ENCODE measurements at places on chromosomes 7 and 10.
A peak's percentile ranks its signal among the peaks of the same experiment; 100 is the strongest.

DNA sequence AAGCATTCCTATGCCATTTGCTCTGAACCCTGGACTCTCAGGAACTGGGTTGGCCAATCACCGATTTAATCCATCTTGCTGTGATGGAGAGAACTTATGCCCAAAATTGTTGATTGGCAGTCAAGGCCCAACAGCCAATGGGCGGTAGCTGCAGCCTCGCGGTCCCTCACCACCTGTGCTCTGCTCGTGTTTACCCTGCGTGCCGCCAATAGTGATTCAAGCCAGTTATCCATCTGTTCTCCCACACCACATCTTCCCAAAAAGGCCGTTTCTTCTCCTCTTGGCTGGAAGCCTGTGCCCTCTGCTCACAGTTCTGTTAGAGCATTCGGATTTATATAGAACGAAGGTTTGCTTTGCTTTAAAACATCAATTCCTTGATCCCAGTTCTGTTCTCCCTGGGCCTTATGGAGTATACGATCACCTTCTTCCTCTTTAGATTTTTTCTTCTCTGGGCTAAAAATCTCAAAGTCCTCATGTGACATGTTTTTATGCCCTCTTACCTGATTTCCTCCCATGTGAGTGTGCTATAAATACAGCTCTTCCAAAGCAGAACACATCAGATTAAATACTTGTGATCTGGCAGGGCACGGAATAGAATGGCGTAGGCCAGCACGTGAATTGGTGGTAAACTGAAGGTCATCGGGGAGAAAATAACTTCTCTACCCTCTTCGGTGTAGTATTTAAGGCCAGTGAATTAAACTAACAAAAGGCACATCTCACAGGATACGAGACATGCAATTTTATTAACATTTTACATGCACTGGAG is 212.8 kb downstream of the NSUN6 start:
- DNase-seq = no peak

DNA sequence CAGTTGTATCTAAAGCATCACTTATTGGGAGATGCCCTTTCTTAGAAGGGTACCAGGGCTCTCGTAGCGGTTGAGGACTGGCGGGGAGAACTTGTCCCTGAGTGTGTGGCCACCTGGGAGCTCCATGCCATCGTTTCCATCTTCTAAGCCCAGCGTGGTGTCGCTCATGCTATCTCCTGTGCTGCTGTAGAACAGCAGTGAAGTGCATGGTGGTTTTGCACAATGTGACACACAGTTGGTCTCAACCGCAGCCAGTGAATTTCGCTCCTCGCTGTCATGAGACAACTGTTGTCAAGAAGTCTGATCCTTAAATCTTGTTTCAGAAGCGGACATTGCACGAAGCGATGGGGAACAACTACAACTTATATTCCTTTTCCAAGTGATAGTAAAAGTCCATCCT is 283.4 kb downstream of the GRID1 start:
- DNase-seq = no peak

GRCh38 chr10:90023950-90024349 is 322.6 kb downstream of the KIF20B start:
- no peak for DNase-seq

GRCh38 chr10:34681933-34682332 is 133.2 kb downstream of the PARD3 start:
- DNase-seq = no peak

- no peak for DNase-seq
Measured at GRCh38 chr7:110790992-110791391, 299.9 kb upstream of the LRRN3 start.

DNA sequence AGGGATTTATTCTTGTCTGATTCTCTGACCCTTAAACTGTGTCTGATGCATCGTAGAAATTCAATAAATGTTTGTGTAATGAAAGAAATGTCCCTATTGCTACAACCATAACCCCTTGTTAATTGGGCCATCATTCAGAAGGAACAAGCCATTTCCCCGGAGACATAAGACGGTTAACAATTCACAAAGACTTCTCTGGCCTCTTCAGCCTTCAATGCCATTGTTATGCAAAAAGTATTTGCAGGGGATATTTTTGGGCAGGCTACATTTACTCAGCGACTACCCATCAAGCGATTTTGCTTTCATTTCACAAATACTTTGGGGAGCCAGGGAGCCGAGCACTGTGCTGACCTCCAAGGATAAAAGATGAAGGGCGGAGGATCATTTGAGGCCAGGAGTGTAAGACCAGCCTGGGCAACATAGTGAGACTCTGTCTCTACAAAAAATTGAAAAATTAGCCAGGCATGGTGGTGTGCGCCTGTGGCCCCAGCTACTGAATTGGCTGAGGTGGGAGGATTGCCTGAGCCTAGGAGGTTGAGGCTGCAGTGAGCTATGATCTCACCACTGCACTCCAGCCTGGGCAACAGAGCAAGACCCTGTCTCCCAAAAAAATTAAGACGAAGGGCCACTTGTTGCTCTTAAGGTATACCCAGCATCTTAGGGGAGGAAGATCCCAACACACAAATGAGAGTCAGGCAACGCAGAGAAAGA is 20.0 kb upstream of the SDK1 start:
- no peak for DNase-seq

DNA sequence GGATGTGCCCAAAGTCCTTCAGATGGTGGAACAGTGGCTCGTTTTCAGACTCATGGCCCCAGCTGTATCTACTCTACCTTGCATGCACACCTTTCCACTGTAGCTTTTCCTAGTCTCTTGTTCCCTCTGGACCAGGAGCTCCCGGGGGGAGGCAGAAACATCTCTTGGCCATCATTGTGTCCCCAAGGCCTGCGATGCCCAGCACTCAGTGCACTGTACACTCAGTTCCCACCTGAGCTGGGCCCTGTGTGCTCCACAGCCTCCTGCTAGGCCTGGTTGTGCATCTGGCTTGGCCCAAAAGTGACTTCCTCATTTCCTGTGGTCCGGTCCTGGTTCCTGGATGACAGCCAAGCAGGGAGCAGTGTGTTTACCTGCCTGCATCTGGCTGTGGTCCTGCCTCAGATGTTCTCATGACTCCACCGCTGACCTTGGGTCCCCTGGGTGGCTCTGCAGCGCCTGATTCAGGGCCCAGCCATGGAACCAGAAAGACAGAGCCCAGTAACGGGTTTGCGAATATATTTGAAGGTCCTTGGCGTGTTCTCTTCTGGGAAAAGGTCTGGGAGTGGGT is 9.9 kb upstream of the DOCK1 start:
- no peak for DNase-seq

GRCh38 chr10:105434970-105435369 is 793.9 kb downstream of the SORCS3 start:
- no peak for DNase-seq

- no peak for DNase-seq
Measured at GRCh38 chr10:51699145-51699474, 285 bp downstream of the CSTF2T start.

- no peak for DNase-seq
Measured at GRCh38 chr7:129779602-129780256, 168.2 kb downstream of the NRF1 start.

GRCh38 chr7:136717910-136718557 is 150.4 kb upstream of the CHRM2 start:
- DNase-seq = no peak

DNA sequence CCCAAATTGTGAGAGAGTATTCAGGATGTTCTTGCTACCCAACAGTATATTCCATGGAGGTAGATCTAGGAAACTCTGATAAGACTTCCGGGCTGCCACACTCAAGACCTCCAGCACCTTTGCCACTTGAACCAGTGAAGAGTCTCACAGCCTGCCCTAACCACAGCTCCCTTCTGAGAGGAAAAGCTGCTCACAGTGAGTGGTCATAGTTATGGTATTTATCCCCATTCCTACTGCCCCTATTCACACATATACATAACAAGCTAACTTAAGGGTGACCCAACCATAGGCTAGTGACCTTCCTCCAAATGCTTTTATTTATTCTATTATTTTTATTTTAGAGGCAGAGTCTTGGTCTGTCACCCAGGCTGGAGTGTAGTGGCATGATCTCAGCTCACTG is 156.3 kb downstream of the PTEN start:
- DNase-seq = no peak

GRCh38 chr10:102712843-102713538 is 1.2 kb downstream of the ARL3 start:
- DNase-seq = no peak

- no peak for DNase-seq
Measured at GRCh38 chr7:158710651-158711102, 6.1 kb upstream of the NCAPG2 start.

DNA sequence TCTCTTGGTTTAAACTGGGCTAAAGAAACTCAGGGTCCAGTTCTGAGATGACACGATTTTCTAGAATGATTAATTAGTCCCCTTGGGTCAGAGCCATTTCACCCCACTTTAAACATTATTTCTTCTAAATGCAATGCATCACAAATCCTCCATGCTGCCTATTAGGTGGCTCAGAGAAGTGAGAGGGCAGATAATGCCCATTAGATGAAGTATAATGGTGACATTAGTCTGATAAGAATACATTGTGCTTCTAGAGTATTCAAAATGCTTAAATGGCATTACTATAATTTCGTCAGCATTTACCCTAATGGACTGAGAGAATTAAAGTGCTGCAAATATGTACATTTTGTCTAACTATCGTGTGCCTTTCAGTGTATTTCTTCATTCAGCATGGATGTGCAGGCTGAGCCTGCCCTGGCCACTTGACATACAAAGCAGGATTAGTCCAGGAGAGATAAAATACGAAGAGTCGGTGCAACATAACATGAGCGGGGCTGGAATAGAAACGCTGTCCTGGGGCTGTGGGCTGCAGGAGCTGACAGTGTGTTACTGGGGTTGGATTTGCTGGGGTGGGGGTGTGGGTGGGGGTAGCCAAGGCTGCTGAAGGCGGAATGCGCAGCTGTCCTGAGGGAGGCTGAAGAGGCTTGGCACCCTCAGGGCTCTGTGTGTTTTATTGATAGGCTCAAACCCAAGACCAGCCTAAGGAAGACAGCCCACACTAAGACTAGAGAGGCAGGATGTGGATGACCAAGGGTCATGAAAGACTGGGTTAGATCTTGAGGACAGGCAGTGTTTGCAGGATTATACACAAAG is 52.8 kb upstream of the KLF6 start:
- no peak for DNase-seq

DNA sequence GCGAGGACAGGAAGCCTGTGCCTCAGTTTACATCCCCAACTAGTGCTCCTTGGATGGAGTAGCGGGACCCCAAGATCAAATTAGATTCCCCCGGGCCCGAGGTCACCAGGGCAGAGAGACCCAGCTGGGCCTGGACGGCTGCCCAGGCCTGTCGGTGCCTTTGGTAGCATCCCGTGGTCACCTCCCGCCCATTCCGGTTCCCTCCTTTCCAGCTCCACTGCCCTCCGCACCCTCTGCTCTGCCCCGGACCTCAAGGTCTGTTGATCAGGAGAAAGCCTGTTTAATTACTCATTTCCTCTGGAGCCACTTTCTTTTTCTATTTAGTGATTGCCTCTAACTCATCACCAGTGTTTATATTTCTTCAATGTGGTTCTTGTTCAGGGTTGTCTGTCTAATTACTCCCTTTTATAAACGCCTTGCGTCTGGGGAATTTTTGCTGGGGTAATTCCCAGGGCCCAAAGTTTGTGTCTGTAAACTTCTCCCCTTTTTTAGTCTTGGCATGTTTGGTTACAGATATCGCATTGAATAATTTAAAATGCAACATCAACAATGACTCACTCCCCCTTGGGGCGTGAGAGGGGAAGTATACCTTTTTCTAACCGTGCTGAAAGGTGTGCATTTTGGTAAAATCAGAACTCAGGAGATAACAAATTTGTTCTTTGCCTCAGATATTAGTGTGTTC is 1.9 kb downstream of the FOXK1 start:
- DNase-seq = peak; percentile 23

DNA sequence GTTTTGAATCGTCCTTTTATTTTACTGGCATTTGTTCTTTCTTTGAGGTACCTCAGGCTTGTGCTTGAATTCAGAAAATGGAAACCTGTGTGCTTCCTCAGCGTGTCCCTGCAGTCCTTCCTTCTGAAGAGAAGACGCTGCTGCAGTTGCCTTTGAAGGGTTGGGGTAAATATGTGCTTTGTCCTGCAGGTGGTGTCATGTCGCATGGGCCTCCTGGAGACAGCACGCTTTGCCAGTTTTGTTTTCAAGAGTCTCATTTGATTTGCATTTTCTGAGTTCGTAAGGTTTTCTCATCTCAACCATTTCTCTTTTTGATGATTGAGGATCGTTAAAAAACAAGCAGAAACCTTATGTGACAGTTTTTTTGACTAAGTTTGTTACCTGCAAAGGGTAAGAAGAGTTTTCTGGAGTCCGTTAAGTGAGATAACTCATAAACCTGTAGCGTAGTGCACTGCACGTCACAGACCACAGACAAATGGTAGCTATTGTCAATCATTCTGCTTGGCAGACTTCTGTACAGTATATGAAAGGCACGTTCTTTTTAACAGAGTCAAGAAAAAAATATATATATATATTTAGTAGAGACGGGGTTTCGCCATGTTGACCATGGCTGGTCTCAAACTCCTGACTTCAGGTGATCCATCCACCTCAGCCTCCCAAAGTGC is 57.0 kb downstream of the CDC123 start:
- DNase-seq = no peak

DNA sequence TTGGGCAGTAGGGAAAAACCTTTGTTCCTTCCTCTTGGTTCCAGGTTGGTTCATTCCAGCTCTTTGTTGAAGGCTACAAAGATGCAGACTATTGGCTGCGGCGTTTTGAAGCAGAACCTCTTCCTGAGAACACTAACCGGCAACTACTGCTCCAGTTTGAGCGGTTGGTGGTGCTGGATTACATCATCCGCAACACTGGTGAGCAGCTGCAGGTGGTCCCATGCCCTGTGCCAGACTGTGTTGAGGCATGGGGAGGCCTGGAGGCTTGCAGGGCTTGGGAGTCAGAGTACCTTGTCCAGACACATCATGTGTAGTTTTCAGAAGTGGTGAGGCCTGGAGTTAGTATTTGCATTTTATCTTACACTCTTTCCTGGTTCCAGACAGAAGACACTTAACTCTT is 16.3 kb downstream of the PI4K2A start:
- DNase-seq = no peak

- no peak for DNase-seq
Measured at GRCh38 chr10:35268791-35269257, 67.5 kb upstream of the CCNY start.

DNA sequence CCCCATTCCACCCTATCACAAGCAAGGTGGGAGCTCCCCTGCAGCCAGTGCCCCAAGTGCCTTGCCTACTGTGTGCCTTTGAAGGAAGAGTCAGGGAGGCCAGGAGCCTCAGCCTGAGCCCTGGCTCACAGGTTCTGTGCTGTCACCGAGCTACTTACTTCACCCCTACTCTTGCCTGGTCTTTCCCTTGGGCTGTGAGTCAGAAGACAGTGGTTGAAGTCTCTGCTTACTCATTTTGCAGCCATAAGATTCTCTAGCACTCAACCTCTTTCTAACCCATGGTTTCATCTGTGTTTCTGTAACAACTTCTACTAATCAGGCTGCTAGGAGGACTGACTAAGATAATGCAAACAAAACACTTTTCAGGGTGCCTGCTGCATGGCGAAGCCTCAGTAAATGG is 114.5 kb downstream of the PLCE1 start:
- no peak for DNase-seq

DNA sequence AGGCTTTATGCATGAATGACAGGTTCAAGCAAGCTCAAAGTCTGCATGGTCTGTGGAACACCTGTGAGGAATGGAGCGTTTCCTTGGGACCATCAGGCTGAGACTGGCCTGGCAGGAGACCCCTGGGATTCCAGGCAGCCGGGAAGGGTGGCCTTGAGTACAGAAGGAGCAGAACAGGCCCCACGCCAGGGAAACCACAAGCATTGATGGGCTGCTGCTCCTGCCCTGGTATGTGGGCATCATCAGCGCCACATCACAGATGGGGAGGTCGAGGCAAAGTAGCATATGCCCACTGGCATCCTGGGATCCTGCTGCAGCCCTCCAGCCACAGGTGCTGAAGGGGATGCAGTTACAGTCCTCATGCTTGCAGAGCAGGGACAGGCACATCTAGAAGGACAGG is 40.9 kb downstream of the ANTXRL start:
- no peak for DNase-seq

Data from activated T-cell treated with anti-CD3 and anti-CD28 coated beads for 24 hours (primary cell).